Sigmoid colon (tissue), 7 donors: ENCODE measurements at places on chromosomes 3 and 15. TPM values are rescaled to one million over a fixed set of nuclear protein-coding genes. Genes with fewer than 3 reads are reported as not detected.

Gene LOXL1
- polyA plus RNA-seq = 3.0 TPM

Gene RCCD1
- 11.8 TPM for polyA plus RNA-seq

Gene CD86
- polyA plus RNA-seq = 18.5 TPM

Gene MORC1
- polyA plus RNA-seq = not detected

Gene ZNF774
- 1.4 TPM for polyA plus RNA-seq

Gene BNIP2
- 33.5 TPM for polyA plus RNA-seq

Gene TNFAIP8L3
- 13.5 TPM for polyA plus RNA-seq

Gene ACTC1
- 1.2 TPM for polyA plus RNA-seq

Gene AGBL1
- polyA plus RNA-seq = not detected

Gene LRRN1
- 0.34 TPM for polyA plus RNA-seq

Gene INKA1
- polyA plus RNA-seq = not detected

Gene GABRB3
- 1.0 TPM for polyA plus RNA-seq
